ENCODE measurements at places on chromosomes 1 and 21. TPM values are rescaled to one million over a fixed set of nuclear protein-coding genes. Genes with fewer than 3 reads are reported as not detected.

Gene HPCAL4
- total RNA-seq: 0.29 TPM

Gene RAP1GAP
- 7.1 TPM for total RNA-seq

Gene CAMTA1
- 85.8 TPM for total RNA-seq

Gene TAS1R1
- total RNA-seq: not detected
